Stimulated activated CD4-positive, alpha-beta T cell treated with anti-CD3 and anti-CD28 coated beads, Interleukin-4, amount 100 ng/mL, for 48 hours (primary cell): ENCODE measurements at places on chromosomes 4 and X.

- no peak for DNase-seq
Observed at GRCh38 chr4:121885115-121885514, 14.8 kb upstream of the BBS7 start.

- no peak for DNase-seq
Observed at GRCh38 chr4:180310616-180311015, 1932.6 kb upstream of the TENM3 start.

DNA sequence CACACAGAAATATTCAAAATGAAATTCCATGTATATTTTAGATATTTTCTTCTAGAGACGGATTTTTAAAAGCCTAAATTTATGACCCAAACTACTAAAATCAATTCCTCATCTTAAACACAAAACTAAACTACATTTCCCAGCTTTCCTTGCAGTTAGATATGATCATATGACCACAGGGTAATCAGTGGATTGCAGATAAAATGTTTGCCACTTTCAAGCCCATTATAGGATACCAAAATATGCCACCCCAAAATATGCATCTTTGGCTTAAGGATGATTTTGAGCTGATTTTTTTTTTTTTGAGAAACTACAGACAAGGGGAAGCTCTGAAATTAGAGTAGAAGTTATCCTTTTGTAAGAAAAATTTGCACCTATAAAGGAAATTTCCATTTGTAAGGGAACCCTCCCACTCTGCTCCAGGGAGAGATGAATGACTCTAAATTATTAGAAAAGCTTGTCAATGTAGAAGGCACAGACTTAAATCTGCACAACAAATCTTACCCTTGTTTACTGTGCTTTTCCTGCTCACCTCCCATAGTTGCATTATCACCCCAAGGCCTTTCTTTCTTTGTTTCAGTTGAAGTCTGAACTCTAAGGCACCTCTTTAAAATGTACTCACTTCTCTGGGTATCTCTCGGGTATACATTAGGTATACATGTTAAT is 503.0 kb downstream of the PDHA2 start:
- DNase-seq = no peak

- no peak for DNase-seq
Observed at GRCh38 chr4:8301851-8302730, 32.5 kb downstream of the HTRA3 start.

DNA sequence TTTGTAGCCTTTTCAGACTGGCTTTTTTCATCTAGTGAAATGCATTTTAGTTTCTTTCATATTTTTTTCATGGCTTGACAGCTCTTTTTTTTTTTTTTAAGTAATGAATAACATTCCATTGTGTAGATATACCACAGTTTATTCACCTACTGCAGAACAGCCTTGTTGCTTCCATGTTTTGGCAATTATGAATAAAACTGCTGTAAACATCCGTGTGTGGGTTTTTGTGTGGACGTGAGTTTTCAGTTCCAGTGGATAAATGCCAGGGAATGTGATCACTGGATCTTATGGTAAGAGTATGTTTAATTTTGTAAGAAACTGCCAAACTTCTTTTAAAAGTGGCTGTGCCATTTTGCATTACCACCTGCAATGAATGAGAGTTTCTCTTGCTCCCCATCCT is 160.8 kb downstream of the SOWAHB start:
- no peak for DNase-seq

DNA sequence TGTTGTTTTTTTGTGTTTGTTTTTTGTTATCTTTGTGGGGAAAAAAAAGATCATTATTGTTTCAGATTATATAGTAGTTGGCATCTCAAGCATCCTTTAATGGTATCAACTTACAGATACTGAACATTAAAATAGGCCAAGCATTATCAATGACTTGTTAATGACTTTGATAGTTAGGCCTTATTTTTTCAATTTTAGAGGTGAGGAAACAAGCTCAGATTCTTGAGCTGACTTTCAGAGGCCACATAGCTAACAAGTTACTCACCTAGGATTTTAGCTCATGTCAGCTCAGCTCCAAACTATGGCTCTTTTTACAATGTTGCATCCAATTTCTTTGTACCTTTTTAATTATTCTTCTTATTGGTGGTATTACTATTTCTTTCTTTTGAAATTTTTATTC is 471 bp upstream of the PLAC8 start:
- no peak for DNase-seq

DNA sequence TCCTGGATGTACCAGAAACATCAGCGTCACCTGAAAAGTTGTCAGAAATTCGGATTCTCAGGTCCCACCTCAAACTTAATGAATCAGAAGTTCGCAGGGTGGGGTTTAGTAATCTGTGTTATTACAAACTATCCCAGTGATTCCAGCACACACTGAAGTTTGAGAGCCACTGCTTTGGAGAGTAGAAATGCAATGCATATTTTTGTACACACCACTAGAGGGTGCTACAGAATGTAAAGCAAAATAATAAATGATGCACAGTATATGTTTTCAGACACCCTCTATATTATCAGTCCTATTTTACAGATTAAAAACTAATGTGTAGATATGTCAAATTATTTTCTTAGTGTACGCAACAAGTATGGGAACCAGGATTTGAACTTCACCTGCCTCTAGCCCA is 2.4 kb upstream of the MORF4L2 start:
- DNase-seq = no peak

GRCh38 chrX:56783450-56783831 is 54.4 kb downstream of the NBDY start:
- no peak for DNase-seq

DNA sequence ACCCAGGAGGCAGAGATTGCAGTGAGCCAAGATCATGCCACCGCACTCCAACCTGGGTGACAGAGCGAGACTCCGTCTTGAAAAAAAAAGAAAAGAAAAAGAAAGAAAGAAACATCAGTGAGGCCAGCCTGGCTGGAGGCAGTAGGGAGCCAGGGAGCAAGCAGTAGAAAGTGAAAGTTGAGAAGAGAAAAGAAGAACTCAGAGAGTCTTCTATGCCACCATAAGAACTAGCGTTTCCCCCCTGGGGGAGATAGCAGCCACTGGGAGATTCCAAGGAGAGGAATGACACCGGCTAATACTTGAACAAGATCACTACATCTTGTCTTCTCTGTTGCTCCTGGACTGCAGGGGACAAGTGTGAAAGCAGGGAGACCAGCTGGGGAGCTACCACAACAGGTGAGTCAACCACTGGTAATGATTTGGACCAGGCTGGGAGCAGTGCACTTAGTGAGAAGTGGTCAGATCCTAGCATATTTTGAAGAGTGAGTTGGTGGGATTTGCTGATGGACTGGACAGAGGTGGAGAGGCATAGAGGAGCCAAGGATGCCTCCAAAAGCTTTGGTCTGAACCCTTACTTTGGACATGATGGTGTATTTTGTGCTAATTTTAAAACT is 33.4 kb downstream of the SLC2A9 start:
- no peak for DNase-seq

- no peak for DNase-seq
Observed at GRCh38 chr4:71209161-71209560, 129.7 kb upstream of the SLC4A4 start.

DNA sequence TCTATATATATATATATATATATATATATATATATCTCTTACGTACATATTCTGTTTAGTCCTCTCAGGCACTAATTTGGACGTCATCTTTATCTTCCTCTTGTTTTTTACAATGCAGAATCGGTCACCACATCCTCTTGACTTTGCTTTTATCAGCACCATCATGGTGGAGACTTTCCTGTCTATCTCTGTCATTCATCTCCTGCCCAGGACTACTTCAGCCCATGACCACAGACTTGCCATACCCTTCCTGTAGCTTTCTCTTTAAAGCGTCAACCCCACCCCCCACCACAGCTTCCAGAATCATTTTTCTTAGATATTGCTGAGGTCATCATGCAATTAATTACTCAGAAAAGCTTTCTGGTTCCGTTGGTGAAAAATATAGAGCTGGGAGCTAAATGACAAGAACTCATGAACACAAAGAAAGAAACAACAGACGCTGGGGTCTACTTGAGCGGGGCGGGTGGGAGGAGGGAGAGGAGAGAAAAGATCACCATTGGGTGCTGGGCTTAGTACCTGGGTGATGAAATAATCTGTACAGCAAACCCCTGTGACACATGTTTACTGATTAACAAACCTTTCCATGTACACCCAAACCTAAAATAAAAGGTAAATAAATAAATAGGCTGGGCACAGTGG is 30.5 kb upstream of the PRKX start:
- no peak for DNase-seq

GRCh38 chrX:48913605-48914366 is 2.3 kb upstream of the SLC35A2 start:
- DNase-seq = no peak

DNA sequence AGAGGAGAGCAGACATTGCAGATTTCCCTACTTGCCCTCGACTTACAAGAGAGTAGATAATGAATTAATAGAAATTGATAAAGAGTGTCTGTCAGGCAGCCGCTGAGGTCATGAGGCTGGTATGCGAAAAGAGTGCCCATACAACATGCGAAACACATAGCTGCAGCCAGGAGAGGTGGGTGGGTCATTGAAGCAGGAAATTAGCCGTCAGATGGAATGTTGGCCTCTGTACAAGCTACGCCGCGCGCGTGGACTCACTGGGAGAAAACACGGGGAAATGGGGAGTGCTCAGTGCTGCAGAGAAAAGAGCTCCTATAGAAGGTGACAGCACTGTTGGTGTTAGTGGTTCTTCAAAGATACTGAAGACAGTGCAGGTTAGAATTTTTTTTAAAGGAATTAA is 125.1 kb downstream of the RAPGEF2 start:
- no peak for DNase-seq

DNA sequence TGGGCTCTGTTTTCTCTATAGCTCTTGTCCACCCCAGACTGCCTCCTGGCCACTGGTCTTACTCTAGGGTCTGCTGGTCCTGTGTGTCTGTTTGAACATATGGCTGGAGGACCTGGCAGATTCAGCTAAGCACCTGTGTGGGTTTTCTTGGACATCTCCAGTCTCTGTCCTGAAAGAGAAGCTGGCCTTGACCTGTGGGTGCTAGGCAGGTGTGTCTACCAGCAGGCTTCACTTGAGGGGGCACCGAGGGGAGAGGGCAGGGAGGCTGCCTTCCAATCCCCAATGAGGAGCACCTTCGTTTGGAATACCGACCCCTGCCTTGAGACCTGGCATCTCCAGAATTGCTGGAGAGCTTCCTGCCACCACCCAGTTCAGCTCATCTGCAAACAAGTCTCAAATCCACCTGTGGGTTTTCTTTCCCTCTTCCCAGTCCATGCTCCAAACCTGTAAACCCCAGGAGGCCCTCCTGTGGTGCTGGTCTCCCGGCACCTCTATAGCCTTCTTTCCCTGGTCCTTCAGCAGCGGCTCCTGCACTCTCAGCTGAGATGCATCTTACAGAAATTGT is 45.2 kb downstream of the HTRA3 start:
- no peak for DNase-seq

- no peak for DNase-seq
Observed at GRCh38 chrX:148771440-148771839, 271.0 kb downstream of the AFF2 start.

DNA sequence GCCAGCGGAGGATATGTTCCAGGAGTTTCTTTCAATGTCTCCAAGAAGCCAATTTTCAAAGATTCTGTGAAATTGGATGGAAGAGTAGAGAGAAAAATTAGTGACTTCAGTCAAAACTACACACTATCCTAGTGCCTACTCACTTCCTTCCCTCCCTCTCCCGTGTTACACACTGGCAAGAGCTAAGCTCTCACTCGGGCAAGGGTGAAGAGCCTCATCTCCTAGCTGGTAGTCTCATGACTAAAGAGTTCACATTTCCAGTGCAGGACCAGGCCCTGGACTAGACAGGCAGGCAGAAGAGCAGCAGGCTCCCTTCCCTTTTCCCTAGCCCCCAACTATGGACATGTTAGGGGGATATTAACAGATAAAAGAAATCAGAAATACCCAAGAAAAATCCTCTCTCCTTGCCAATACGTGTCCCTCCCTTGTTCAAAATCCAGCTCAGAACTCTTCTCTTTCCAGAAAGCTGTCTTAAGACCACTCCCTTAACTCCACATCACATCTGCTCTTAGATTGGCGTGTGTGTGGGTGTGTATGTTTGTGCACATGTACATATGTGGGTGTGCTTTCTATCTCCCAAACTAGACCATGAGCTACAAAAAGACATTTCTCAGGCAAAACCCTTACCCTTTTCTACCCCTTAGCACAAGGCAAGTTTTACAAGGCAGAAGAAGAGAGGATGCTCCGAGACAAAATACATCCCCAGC is 29.9 kb downstream of the ZDHHC9 start:
- DNase-seq = no peak

DNA sequence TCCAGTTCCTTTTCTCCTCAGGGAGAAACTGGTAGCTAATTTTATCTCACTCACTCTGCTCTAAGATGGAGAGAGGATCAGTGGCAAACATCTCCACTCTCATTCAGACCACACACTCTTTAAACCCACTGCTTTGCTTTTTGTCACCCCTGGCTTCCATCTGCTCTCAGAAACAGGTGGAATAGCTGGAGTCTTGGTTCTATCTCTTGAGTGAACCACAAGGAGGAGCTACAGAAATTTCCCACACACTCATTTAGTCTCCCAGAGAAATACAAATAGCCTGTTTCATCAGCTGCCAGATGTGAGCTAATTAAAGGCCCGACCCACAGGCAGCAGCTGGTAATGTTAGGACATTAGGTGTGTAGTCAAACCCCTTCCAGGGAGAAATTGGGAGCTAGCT is 96.6 kb downstream of the STPG2 start:
- no peak for DNase-seq

DNA sequence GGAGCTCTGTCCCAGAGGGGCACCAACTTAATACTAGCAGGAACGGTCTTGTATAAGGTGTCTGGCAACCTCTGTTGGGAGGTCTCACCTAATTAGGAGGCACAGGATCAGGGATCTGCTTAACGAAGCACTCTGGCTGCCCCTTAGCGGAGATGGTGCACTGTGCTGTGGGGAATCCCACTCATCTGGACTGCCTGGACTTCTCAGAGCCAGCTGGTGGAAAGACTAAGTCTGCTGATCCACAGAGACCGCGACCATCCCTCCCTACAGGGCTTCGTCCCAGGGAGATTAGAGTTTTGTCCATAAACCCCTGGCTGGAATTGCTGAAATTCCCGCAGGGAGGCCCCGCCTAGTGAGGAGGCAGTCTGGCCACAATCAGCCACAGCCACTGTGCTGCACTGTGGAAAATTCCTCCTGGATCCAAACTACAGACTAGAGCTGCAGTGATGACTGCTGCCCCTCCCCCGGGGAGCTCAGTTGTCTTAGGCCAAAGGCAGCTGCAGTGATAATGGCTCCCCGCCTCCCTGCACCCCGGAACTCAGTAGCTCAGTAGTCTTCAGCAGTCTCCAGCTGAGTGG is 22.0 kb upstream of the ZCCHC4 start:
- DNase-seq = no peak

GRCh38 chrX:37816766-37817165 is 30.6 kb downstream of the DYNLT3 start:
- no peak for DNase-seq

GRCh38 chrX:122055979-122056715 is 1008.7 kb downstream of the GLUD2 start:
- no peak for DNase-seq

- DNase-seq = no peak
Observed at GRCh38 chr4:185179488-185179887, 24.3 kb downstream of the CFAP97 start.

GRCh38 chr4:83022724-83023450 is 12.1 kb upstream of the COPS4 start:
- DNase-seq = no peak
